Upper lobe of left lung (tissue), 6 donors: ENCODE measurements at places on chromosomes 12 and 14. TPM values are rescaled to one million over a fixed set of nuclear protein-coding genes. Genes with fewer than 3 reads are reported as not detected.

The SDSL gene
- total RNA-seq, result 16.3 TPM

GRCh38 chr14:61780125-61780524, 17.9 kb downstream of the SNAPC1 start:
- no peak for DNase-seq

GRCh38 chr12:25979563-25979962, 21.1 kb downstream of the RASSF8 start:
- peak; percentile 42 for DNase-seq

DNA sequence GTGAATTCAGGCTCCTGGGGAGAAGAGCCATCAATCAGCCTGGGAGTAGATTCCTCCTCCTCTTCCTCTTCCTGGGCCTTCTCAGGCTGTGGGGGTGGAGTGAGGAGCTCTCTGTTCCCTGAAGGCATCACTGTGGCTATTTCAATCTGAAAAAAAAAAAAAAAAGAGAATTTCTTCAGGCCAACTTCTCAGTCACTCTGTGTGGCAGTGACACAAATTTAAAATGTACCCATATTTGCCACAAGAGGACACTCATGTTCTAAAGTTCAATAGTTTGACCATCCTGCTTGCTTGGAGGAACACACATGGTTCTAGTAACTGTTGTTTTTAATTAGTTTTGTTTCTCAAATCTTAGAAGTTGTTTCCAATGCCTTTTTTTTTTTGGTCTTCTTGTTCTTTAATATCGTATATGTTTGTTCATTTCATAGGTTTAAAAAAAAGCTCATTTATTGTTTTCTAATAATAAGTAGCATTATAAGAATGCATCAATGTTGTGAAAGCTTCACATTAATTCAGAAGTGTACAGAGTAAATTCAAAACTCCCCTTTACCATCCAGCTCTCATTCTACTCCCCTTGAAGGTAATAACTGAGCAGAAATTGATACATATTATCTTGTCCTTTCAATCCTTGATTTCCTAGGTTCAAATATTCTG, 23.3 kb upstream of the CCER1 start:
- DNase-seq, result no peak

The SERPINA3 gene
- 59.3 TPM for total RNA-seq

GRCh38 chr12:51160814-51161459, 12.0 kb downstream of the TFCP2 start:
- DNase-seq, result no peak

- no peak for DNase-seq
These were observed 78.3 kb upstream of the BDKRB2 start for GRCh38 chr14:96126339-96126782.

DNA sequence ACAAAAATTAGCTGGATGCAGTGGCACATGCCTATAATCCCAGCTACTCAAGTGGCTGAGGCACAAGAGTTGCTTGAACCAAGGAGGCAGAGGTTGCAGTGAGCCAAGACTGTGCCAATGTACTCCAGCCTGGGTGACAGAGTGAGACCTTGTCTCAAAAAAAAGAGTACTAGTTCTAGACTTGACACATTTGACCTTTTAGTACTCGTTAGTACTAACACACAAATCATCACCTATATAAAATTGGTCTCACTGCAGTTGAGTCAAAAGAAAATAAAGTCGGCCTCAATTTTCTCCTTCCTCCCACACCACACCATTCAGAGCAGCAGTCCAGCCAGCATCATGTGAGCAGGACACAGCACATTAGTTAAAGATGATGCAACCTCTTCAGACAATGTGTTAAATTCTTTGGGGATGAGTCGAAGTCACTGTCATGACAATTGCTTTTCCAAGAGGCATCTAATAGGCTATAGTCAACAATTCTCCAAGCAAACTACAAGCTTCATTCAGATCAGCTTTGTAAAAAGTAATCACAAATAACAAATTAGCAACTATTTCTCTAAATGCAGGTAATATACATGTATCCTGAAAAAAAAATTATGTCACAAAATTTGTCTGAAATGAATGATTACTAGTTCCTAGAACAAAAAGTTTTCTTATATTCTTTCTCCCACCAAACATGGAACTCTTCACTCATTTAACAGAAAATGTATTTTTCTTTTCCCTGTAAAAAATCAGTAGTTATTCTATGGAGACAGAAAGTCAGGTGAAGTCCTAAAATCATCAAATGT, 55.6 kb downstream of the CLIP1 start:
- no peak for DNase-seq

The GSKIP gene
- total RNA-seq, result 13.2 TPM

DNA sequence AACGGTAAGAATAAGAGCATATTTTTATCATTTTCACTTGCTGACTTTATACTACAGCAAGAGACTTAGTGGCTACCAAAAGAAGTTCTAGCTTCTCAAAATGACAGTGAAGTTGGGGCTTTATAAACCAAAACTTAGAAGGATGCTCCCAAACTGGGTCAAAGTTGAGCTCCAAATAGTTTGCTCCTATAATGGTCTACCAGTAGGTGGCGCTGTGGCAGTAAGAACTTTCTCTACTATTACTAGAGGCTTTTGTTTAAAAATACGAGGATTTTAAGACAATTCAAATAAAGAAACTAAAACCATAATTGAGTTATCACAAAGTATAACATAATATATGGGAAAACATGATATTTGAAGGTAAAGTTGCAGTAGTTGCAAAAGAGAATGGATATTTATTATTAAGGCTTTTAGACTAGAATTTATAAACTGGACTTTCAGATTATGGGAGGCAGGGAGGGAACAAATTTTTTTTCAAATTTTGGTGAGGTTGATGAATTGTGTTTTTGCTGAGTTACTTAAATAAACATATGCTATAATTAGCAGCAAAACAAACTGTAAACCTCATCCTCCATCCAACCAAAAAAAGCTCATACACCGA, 75.0 kb downstream of the TGFB3 start:
- DNase-seq, result peak; percentile 45

DNA sequence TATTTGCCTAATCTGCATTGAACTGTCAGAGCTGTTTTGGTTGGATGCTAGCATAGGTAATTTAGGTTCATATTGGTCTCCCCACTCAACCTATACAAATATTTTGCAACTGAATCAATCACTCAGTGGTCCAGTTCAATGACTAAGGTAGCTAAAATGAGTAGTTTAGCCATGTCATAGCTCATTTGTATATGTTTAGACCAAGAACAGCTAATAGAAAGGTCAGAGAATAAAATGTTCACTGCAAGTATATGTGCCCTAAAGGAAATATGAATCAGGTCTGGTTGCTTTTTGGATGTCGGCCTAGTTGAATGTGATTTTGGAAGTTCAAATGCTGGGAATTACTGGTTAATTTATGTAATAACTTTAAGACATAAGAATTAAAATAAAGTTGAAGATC, 883.9 kb downstream of the LRFN5 start:
- no peak for DNase-seq

The ACOT4 gene
- total RNA-seq, result 4.9 TPM

GRCh38 chr12:63052696-63053095, 98.3 kb downstream of the AVPR1A start:
- DNase-seq, result no peak

- no peak for DNase-seq
These were observed 275.9 kb downstream of the FBXL14 start for GRCh38 chr12:1318327-1319031.

- DNase-seq, result no peak
These were observed 844 bp downstream of the GLTP start for GRCh38 chr12:109879351-109880042.

DNA sequence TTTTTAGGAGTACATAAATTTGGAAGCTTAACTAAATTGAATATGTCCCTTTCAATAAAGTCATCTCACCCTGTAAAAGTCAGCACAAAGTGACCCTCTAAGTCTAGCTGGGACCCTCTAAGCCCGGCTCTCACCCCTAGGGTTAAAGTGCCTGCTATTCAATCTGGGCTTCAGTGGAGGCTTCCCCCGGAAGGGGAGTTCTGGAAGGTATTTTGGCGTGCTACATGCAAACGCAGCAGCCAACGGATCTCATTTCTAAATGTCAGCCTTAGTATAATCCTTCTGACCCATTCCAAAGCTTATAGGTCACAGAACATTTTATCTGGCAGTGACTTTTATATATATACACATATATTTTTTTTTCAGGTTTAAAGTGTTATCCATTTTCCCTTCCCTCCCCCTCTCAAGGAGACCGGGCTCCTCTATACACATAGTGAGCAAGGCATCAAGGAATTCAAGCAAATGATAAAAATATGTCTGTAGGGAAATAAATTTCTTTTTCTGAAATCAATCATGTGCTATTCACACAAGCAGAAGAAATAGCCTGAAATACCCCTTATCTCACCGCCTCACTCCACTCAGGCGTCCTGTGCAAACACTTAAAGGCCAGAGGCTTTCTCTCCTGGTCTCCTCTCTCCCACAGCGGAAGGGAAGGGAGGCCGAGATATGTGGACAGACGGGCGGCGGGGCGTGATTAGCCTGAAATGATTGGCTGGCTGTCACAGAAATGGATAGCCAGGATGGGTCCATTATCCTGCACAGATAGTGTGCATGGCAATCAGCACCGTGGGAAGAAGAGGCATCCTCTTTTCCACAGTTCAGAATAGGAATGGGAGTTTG, 301.7 kb downstream of the GALC start:
- no peak for DNase-seq

- no peak for DNase-seq
These were observed 174.3 kb upstream of the BCL2L14 start for GRCh38 chr12:11896417-11896929.

The FIGNL2 gene
- total RNA-seq, result 0.39 TPM

DNA sequence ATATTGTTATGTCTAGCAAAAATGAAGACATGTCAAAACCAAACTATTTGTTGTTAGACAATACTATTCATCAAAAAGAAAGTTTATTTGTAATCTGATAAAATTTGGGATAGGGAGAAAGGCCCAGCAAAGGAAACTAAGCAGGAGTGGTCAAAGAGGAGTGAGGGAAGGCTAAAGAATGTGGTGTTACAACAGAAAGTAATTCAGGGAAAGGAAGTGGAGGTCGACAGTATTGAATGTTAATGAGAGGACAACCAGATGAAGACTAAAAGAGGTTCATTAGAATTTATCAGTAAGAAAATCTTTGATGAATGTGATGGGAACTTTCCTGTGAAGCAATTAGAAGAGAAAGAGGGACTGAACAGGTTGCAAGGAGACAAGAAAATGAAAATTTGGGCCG, 33.9 kb downstream of the PLCZ1 start:
- no peak for DNase-seq

The MYBPC1 gene
- not detected for total RNA-seq

DNA sequence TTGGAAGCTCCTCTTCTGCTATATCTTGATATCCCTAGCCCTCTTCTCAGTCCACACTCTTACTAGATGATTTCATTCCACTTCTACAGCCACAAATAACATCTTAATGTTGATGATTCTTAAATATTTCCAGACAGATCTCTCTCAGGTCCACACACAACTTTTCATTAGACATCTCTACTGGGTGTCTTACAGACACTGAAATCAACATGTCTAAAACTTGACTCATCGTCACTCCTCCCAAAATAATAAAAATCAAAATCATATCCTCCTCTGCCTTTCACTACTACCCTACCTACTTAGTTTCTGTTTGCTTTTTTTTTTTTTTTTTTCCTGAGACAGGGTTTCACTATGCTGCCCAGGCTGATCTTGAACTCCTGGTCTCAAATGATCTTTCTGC, 11.9 kb downstream of the PRDM4 start:
- DNase-seq, result no peak

The LRRC10 gene
- not detected for total RNA-seq

DNA sequence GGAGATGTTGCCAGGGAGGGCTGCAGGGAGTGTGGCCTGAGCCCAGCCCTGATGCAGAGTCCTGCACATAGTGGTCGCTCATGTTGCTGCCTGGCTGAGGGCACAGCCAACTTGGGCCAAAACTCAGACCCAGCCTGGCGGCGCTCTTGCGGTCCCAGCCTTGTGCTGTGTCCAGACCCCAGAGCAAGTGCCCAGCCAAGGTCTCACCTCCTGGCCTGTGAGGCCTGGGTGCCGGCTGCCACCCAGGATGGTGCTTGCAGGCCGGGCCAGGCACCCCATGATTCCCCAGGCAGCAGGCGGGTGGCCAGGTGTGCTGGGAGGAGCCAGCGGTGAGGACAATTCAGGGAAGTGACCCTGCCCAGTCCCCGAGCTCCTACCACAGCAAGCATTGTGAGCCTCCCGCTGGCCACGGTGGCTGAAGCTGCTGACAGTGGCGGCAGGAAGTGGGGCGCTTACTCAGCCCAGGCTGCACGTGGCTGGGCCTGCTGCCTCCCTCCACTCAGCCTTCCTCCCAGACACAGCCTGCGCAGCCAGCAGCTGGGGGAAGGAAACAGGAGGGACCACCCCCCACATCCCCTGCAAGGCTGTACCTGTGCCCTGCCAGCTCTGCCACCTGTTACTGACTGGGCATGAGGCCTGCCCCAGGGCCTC, 17.7 kb upstream of the PGF start:
- peak; percentile 84 for DNase-seq

DNA sequence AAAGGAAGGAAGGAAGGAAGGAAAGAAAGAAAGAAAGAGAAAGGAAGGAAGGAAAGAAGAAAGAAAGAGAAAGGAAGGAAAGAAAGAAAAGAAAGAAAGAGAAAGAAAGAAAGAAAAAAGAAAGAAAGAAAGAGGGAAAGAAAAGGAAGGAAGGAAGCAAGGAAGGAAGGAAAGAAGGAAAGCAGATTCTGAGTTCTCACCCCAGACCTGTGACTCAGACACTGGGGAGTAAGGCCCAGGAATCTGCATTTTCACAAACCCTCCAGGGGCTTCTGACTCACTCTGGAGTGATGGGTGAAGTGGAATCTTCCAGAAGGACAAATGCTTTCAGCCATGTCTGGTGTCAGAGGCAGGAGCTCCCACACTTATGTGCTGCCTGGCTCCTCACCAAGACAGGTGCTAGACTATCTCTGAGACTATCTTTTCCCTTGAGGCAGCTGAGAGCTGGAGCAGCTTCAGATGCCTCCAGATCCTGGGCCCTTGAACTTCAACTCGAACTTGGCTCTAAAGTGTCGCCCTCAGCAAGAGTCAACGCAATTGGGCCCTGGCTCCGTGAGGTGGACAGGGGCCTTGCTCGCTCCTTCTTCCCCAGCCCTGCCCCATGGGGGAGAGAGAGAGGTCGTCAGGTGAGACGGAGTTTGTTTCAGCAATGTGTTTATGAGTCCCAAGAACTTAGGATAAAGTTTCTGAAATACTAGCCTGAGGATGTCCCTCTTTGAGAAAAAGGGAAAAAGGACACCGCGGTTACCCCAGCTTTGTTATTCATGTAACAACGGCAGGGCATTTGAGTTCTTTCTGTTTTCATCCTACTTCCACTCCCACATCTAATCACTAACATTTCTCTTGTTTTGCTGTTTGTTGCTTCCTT, 19.8 kb upstream of the SCARB1 start:
- DNase-seq, result no peak

The NFE2 gene
- 16.8 TPM for total RNA-seq

DNA sequence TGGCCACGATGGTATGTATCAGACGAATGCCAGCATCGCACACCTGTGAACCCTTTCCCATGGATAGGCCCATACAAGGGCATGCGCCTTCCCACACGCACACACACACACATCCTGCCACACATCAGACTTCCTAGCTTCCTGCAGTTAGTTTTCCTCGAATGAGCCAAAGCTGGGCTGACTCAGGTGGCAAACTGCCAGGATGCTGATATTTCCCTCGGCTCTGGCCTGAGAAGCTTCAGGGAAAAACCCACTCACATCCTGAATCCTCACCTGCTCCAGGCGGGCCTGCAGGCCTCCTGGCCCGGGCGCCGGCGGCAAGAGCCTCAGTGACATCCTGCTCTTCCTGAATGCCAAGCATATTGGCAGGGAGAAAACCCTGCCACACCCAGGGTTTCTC, 22.4 kb downstream of the CALM1 start:
- DNase-seq, result peak; percentile 43

The DCAF4 gene
- total RNA-seq, result 18.9 TPM

The TRHDE gene
- total RNA-seq, result 20.1 TPM

- no peak for DNase-seq
These were observed 157.6 kb upstream of the VASH1 start for GRCh38 chr14:76603713-76604112.

The ALX1 gene
- not detected for total RNA-seq

GRCh38 chr12:117002051-117002817, 91.5 kb downstream of the FBXW8 start:
- DNase-seq, result no peak
